ENCODE measurements at places on chromosomes 2 and 18.

DNA sequence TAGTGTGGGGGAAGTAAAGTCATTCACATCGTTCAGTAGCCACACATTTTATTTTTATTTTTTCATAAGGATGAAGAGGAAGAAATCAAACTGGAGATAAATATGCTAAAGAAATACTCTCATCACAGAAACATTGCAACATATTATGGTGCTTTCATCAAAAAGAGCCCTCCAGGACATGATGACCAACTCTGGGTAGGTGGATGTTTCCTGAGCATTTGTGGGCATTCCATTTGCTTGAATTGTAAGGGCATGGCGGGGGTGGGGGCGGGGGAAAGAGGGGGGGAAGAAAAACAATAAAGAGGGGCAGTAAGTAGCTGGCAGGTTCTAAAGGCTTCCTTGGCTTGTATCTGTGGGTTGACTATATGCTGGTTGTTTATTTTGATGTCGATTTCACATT, 126.4 kb downstream of the MAP4K4 start:
- no peak for DNase-seq

DNA sequence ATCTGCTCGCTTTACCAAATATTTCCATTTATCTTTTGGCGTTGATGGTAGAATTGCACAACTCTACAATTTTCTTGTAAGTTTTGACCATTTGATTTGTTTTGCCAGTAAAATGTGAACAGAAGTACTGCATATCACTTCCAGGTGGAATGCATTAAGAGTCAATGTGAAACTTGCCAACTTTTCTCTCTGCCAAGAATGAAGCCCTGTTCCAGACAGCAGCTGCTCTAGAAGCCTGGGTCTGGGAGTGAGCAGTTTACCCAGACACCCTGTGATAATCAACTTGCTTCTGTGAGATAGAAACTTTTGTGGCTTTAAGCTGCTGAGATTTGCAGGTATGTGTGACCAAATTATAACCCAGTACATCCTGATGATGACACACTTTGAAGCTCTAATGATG, 115.9 kb upstream of the SYT4 start:
- no peak for DNase-seq

DNA sequence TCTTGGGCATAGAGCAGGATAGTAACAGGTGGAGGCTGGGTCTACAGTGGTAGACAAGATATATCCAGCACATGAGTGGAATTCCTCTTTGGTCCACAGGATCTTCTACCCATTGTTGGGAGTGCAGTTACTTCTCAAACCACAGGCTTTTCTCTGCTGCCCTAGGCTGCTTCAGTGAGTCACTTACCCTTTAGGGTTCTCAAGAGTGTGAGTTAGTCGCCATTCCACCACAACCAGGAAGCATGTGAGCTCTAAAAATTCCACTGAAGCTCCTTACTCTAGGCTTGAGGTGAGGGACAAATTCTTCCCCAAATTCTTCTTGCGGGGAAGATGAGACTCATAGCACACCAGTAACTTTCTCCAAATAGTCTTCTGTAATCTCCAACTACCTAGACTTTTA, 189.4 kb downstream of the PLCL1 start:
- DNase-seq, result no peak

GRCh38 chr2:196012314-196012713, 56.3 kb downstream of the DNAH7 start:
- no peak for DNase-seq

GRCh38 chr2:98720286-98720685, 10.6 kb downstream of the MGAT4A start:
- DNase-seq, result no peak
